Upper lobe of right lung (tissue), 1 donor: ENCODE measurements at places on chromosomes 6 and 20.

- DNase-seq, result no peak
Observed at GRCh38 chr20:63295018-63295417, 2.0 kb downstream of the COL20A1 start.

DNA sequence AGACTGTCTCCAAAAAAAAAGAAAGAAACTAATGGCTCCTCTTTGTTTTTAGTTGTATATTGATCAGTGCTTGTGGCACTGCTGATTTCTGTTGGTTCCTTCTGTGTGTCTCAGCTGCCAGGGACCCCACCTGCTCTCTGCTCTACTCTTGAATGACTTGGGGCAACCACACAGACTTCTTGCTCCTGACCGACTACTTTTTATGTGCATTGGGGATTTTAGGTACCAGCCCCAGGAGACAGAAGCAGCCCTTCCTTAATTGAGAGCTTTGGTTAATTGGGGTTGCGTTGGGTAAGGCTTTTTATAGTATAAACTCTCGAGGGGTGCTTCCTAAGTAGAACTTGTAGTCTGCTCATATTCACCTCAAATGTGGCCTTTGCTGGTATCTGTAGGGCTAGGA lies 6.9 kb downstream of the STK35 start:
- DNase-seq, result no peak

- no peak for DNase-seq
Observed at GRCh38 chr6:125018136-125018535, 55.9 kb downstream of the RNF217 start.

DNA sequence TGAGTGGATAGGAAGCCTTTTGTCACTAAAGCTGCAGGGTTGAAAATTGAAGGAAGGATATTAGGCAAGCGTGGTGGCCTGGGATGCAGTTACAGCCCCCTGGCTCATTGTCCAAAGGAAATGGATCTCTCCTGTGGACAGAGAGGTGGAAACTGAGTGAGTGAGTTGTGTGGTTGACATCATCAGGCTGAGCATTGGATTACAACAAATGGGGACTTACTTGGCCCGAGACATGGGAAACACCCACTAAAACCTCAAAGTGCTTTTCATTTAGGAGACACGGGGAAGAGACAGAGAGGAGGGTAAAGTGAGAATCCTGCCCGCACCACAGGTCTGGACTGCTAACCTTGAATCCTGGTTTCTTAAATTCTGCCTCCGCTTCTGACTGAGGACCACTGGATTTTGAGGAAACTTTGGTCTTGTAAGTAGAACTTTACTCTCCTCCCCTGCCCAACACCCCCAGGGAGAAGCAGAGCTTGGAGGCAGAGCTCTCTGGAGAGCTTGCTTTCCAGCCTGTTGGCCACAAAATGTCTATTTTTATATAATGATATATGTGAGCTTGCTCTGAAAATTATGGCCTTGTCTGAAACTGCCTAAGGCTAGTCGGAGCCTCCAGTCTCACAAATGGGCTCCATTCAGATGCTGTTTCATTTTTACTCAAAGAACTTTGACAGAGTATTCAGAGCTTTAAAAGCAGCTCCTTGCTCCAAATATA lies at the start of gene PKIG:
PKIG (plus strand) TSS at position 269 of the 715 bp plus-strand sequence. CDS start 31,978 bp downstream, outside the sequence.
- DNase-seq, result no peak
